ENCODE measurements at places on chromosomes 3 and 15.

- no peak for DNase-seq
These were observed 80.5 kb downstream of the NPAP1 start for GRCh38 chr15:24756101-24756500.

DNA sequence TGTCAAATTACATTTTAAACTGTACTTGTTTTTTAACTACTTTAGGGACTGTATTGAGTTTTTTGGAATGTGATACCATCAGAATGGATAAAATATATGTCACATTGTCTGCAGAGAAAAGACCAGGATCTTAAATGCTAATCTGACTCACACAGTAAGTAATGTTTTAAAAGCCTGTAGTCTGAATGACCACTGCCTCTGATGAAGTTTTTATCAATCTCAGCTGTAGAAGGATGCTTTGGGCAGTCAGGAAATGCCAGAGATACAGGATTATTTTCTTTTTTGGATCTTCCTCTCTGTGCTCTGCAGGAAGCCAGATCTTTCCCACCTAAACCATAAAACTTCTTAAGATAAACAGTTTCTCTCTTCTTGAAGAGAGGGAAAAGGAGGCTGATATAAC, 73.1 kb upstream of the PRTG start:
- DNase-seq: no peak

DNA sequence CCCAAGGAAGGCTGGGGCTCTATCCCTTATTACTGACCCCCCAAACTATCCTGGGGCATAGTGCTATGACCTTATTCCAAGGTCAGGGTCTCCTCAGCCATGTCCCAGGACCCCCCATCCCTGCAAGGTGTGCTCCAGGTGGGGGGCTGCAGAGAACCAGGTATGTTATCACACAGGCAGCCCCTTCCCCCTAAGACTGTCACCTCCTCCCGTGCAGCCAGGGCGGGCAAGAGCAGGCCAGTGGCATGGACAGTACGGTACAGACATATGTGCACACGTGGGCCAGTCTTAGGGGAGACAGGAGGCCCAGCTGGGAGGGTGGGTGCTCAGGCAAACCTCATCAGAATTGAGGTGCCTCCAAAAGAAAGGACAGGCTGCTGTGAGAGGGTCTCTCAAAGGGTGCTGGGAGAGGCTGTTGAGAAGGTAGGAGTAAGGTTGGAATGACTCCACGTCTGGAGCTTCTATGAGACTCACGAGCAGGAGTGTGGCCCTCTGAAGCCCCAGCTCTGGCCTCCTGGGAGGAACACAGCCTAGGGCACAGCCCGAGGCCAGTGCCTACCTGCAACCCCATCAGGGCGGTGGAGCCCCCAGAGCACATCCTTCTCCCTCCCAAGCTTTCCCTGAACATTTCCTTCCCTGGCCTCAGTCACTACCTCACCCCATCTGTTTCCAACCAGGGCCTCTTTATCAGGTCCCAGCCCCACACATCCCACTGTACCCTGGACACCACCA, 1.7 kb upstream of the COL7A1 start:
- DNase-seq: no peak

GRCh38 chr15:68822818-68823217, 2.1 kb upstream of the ANP32A start:
- DNase-seq: no peak

DNA sequence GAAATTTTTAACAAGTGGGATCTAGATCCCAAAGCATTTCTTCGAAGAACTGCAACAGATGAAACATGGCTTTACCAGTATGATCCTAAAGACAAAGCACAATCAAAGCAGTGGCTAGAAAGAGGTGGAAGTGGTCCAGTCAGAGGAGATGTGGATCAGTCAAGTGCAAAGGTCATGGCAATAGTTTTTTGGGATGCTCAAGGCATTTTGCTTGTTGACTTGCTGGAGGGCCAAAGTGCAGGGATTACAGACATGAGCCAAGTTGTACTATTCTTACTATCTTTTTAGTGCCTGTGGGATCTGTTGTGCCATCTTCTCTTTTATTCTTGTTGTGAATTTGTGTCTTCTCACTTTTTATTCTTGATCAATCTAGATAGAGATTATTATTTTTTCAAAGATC, 82.0 kb downstream of the REC114 start:
- DNase-seq: no peak

DNA sequence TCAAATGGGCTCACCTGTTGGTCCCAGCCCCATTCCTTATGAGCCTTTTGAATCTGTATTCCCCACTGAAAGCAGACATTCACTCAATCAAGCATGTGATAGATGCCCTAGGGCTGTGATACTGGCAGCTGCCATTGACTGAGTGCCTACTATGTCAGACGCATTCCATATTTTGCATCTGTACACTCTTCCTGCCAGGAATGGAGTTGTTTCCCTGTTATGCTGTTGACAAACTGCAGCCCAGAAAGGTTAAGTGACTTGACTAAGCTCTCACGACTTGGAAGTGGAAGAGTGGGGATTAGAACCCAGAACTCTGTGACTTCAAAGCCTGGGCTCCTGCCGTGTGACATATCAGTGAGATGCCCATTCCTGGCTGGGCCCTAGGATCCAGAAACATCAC, 211.4 kb downstream of the RPLP1 start:
- no peak for DNase-seq

GRCh38 chr3:194522579-194523046, 35.8 kb upstream of the ATP13A3 start:
- no peak for DNase-seq
